ENCODE measurements at places on chromosomes 2 and 18.

DNA sequence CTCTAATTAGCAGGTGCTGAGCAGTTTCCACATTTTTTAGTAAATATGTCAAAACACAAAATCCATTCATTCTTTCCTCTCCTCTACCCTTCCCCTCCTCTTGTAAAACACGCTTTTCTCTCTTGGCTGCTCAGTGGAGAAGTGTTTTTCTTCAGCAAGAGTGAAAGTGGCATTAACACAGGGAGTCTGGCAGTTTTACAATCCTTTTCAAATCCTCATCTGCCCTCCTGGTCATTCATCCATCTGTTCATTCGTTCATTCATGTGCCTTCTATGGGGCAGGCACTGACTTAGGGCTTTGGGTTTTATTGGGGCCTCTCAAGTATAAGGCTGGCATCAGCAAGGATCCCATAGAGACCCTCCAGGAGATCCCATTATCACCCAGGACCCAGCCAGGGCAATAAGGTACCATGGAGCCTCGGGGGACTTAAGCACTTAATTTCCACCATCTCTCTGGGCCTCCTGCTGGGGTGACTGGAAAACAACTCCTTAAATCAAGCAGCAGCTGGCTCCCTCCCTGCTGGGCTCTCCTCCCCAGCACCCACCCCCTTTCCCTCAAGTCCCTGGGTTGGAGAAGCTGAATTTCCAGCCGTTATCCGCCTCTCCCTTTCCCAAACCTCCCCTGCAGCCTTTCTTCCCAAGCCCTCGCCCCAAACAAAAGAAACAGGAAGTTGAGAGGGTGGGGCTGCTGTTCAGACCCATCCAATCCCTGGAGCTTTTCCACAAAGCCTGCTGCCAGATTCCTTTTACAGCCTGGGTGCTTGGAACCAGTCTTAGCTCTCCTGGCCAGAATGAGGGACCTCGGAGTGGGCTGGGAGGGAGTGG is 32.6 kb downstream of the MARCHF4 start:
- DNase-seq = no peak

DNA sequence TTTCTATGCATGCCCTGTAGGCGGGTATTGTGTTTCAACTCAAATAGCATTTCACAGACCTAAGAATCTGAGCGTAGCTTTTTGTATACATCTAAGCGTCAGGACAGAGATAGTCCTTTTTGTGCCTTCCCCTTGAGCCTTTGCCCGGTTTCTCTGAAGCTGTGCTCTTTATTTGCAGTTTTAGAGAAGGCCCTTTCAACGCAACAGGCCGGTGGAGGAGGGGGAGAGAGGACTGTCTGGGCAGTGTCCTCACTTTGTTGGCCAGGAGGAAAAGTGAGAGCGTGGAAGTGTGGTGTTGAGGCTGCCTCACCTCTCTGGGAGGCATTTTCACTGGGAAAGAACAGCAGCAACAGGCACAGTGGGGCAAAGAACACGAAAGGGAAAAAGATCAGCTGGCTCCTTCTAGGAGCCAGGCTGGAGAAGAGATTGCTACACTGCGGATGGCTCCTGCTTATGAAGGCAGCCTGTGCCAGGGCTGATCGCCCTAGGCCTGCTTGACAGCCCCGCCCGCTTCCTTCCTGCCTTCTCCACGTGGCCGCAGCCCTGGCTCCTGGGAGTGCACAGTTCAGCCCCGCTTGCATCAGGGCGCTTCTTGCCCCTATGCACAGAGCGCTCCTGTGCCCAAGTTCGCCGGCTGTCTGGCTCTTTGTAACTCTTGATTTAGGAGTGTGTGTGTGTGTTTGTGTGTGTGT is 195.6 kb upstream of the POU3F3 start:
- no peak for DNase-seq

- DNase-seq = no peak
Observed at GRCh38 chr2:40049781-40050180, 270.7 kb upstream of the THUMPD2 start.

- no peak for DNase-seq
Observed at GRCh38 chr2:105406221-105406620, 7.4 kb upstream of the FHL2 start.

DNA sequence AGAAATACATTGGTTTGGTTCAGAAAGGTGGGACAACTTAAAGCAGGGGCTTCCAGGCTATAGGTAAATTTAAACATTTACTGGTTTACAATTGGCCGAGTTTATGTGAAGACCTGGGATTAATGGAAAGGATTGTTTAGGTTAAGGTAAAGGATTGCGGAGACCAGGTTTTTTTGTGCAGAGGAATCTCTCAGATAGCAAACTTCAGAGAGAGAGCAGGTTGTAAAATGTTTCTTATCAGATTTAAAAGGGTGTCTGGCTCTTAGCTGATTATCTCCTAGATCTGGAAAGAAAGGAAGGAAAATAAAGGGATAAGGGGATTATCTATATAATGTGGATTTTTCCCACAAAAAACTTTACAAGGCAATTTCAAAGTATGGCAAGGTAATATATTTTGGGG is 101.3 kb downstream of the LCLAT1 start:
- DNase-seq = no peak

DNA sequence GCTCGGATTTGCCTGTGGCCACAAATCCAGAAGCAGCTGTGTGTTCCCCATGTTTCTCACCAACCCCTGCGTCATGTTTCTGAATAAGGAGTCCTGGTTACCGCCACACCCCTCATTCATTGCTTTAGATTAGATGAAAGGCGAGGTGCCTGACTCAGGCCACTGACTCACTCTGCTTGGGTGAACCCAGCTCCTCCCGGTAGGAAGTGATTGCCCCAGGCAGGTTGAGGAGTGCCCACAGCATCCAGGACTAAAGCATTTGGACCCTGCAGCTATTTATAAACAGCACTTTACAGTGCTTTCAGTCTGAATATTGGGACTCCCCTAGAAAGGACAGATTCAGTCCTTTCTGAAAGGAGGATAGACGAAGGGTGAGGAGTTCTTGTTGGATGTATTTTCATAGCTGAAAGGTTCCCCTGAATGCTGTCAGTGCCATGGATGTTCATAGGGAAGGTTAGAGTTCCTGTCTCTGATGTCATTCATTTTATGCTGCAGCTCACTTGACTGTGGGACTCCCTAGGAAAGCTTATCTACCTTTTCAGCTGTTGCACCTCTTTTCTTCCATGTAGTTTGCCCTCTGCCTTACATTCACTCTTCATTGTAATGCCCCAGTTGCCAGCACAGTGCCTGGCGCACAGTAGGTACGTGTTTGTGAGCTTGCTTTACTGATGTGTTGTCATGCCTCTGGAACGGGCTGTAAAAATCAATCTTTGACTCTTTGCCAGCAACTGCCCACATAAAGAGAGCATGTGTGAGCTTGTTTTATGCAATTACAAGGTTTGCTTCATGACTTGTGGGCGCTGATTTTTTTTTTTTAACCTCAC is 14.9 kb downstream of the ITGA6 start:
- DNase-seq = no peak

- DNase-seq = no peak
Observed at GRCh38 chr2:171629113-171629512, 58.2 kb upstream of the DYNC1I2 start.

DNA sequence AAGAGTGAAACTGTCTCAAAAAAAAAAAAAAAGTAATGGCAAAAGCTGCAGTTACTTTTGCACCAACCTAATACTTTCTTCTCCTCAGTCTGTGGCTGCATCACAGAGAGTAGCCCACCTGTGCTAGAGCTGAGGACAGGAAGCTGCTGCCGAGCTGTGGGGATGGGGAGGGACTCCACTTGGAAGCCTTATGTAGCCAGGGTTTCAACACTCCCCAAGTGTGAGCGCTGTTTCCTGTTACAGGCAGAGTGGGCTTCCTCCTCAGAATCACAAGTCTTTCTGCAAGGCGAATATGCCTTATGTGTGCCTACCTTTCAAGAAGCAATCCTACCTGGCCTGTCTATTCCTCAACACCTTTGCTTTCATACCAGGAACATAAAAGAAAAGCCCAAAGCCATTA is 36.3 kb upstream of the CYP27C1 start:
- no peak for DNase-seq

DNA sequence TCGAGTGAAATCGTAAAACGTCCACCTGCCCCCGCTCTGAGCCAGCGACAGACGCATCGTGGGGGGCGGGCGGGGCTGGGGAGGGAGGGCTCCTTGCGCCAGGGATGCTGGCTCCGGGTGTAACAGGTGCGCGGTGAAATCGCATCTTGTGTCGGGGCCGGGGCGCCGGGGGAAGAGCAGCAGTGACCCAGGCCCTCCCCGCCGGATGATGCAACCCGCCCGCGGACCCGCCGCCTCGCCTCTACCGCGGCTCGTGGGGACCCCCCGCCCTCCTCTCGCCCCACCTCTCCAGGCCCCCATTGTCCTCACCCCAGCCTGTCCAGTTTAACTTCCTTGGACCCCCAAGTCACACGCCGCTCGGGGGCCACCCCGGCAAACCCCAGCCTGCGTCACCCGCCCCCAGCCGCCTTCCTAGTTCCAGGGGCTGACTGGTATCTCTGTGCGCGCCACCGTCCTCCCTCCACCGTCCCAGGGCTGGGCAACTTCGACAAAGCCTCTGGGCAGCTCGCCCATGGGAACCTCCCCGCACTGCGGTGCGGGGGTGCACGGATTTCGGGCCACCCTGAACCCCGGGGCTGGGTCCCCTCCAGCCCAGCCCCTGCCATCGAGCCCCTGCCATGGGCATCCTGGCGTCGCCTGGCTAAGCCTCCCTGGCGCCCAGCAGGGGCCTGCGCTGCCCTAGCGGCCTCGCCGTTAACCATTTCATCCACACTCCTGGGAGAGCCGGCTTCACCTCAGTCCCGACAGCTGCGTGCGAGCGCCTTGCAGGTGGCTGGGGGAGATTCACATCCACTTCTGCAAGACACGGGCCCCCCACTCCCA is 799 bp upstream of the KIF1A start:
- no peak for DNase-seq

DNA sequence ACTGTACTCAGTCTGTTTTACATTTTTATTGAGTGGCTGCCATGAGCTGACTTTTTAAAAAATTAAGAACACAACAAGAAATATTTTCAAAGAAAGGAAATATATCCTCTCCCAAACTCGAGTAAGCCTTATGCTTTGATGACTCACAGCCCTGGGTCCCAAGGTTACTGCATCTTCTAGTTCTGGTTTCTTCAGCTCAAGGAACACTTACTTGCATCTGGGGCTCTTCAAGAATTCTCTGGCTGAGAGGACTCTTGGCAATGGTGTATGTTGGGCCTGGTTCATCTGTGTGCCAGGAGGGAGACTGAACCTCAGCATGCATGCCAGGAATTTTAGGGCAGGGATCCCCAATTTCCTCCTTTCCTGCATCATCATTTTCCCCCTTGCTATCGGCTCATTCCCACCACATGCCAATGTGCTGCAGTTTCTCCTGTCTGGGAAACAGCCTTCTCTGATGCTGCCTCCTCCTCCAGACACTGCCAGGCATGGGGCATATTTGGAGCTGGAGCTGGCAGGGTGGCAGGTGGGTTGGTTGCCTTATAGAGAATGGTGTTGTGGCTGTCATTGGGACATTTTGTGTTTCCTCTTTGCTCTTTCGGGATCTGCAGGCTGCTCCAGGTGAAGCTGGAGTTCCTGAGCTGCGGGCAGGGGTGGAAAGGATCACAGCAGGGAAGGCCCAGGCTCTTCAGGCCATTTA is 192.2 kb upstream of the HS6ST1 start:
- DNase-seq = no peak

- no peak for DNase-seq
Observed at GRCh38 chr18:4586731-4587130, 131.6 kb upstream of the DLGAP1 start.

DNA sequence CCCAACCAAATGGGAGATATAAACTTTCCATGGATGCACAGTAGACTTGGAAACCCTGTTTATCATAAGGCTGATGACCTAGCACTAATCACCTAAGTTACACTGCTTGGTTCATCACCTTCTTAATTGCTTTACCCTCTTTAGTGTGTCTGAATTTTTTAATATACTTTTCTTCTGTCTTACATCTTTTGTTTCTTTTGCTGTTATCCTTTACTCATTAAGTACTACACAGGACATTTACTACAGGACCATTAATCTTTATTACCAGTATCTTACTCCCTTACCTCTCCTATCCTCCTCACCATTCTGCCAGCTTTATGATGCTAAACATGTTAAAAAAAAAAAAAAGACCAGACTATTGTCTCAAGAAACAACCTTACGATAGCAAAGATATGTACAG is 333.6 kb downstream of the KIAA1328 start:
- no peak for DNase-seq

GRCh38 chr18:8858888-8859511 is 153.6 kb downstream of the MTCL1 start:
- DNase-seq = no peak

DNA sequence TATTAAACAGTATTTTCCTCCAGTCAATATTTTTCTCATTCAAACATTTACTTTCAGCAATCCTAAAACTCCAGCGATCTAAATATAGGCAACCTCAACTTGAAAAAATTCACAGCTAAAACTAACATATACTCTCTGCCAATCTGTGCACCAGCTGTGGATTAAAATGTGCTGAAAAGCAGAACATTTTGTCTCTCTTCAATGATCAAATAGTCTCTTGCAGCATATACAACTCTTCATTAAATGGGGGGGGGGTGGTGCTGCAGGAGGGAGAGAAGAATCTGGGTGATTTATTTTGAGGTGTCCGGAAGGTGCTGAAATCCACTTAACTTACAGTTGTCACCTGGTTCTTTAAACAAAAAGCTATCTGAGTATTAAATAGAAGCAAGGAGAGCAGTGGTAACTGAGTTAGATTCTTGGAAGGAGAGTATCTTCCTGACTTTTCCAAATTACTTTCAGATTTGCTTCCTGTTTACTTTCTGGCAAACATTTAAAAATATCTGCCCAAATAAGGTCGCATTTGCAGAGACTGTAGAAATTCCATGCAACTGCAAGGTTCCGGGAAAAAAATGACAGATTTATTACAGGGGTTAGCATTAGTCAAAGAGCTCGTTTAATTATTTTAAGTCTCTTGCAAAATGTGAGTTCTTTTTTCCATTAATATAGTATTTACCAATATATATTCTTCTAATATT is 904.7 kb upstream of the ACVR2A start:
- no peak for DNase-seq

DNA sequence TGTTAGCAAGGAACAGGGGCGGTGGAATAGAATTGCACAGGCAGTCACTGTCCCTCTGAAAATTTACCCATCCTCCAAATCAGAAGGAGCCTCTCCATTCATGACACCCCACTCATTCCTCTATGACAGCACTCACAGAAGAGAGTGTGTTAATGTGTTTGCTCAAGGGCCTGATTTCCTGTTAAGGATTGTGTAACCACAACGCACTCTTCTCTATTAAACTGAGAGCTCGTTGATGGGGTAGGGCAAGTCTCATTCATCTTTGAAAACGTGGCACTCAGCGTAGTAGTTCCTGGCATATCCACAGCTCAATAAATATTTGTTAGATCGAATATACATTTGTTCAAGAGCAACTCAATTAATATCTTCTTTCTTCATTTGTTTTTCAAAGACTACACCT is 106.4 kb downstream of the VAPA start:
- DNase-seq = no peak

- no peak for DNase-seq
Observed at GRCh38 chr2:180991361-180991760, 11.0 kb downstream of the UBE2E3 start.

All from GM12864 (cell line).